Skeletal muscle cell (primary cell): ENCODE measurements at places on chromosomes 7 and 10.

DNA sequence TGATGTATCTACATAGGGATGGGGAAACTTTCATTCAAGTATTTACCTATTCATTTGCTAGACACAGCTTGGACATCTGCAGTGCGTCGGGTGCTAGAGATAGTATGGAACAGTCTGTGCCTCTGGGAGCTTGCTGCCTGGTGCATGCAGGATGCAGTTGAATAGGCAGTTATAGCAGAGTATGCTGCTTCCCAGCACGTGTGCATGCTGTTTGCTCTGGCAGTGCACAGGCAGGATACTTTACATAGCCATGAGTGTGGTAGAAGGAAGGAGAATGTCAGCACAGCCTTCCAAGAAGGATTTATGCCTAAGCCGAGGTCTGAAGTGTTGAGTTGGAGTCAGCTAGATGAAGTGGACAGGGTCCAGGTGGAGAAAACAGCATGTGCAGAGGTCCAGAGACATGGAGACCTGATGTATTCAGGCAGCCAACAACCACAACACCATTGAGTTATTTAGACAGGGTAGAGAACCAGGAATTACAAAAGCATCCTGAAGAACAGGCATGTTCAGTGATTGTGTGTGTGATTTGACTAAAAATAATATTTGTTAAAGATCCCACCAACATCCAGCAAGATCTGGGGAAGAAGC is 8.1 kb downstream of the MAP3K8 start:
- DNase-seq: no peak

GRCh38 chr7:157210682-157211081 is 72.0 kb downstream of the UBE3C start:
- DNase-seq: no peak

GRCh38 chr10:102691285-102692066 is 22.7 kb downstream of the ARL3 start:
- DNase-seq: no peak

DNA sequence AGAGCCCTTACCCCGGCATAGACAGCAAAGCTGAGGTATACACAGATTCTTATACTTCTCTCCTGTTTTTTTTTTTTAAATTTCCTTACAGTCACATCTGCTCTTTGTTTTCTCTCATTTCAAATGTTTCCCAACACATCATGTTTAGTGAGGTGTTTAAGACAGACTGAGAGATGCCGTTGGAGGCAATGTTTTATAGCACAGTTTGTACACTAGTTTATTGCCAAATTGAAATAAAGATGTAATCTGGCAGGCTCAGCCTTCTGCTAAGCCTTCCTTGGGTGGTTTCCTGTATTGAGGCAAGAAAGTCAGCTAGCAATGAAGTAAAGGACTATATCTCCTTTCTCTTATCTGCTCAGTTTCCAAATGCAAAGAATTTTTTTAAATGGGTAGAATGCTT is 393.4 kb downstream of the SORCS1 start:
- no peak for DNase-seq

GRCh38 chr7:3259711-3260400 is 41.2 kb upstream of the SDK1 start:
- no peak for DNase-seq

DNA sequence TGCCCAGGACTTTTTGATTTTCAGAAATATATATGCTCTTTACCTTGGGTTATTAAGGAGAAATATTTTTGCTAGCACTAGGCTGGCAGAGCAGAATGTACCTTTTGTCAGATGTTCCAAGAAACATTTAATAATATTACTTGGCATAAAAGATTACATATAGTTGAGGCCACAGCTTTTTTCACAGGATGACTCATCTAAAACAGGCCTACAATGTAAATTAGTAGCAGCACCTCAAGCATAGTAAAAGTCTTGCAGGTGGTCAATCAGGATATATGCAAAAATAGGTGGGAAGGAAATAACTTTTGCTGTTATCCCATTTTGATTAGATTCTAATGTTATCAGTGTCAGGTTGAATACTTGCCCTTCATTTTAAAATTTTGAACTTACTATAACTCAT is 14.9 kb upstream of the ITGB1 start:
- no peak for DNase-seq

DNA sequence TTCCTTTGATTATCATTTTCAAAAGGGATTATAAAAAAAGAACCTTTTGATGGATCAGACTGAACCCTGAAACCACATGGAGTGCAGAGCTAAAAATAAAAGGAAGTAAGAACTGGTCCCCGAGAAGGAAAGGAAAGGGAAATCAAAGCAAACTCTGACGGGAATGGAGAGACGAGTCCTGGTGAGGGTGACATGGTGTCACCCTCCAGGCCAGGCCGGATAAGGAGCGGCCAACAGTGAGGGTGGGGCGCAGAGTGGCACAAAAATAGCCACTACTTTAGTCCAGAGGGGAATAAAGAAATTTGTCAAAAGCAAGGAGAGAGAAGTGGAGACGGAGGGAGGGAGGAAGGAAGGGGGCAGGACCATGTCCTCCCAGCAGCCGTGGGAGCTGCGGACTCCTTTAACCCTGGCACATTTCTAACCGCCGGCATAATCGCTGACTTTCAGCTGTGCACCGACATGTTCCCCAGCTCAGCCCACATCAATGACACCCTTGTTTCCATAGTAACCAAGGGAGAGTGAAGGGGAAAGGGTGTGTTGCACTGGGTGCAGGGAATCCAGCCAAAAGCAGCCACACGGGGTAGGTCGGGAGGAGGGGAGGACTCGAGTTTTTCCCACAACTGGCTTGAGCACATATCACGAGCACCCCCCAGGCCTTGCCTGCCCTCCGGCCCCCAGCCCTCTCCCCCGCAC is 29.7 kb downstream of the TRIM8 start:
- peak; percentile 61 for DNase-seq

DNA sequence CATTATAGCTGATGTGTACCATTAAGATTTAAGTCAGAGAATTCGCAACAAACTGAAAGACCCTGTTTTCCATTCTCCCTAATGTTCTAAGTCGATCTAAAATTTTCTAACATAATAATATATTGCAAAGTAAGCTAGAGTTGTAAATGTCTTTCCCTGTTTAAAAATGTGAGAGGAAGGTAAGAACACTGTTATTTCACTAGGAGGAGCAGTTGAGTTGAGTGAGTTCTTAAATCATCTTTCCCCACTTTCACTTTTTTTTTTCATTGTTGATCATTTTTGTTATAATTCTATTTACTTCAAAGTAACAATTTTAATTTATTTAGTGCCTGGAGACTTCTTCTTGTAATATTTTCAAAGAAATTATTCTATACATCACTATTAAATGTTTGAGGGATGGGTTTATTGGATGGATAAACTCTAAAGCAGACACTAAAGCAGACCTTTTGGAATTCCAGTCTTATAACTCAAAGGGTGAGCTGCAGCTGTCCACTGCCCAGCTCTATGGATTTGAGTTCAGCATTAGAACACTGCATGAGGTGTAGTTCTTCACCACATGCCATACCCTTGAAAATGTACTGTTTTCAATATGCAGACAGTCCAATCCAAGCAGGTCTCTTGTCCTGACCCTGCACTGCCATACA is 181.3 kb upstream of the FZD1 start:
- no peak for DNase-seq

GRCh38 chr7:147497246-147497645 is 1093.3 kb upstream of the C7orf33 start:
- no peak for DNase-seq

- DNase-seq: no peak
Observed at GRCh38 chr10:972763-973162, 15.5 kb upstream of the GTPBP4 start.

GRCh38 chr10:107498983-107499382 is 334.5 kb upstream of the SORCS1 start:
- DNase-seq: no peak

DNA sequence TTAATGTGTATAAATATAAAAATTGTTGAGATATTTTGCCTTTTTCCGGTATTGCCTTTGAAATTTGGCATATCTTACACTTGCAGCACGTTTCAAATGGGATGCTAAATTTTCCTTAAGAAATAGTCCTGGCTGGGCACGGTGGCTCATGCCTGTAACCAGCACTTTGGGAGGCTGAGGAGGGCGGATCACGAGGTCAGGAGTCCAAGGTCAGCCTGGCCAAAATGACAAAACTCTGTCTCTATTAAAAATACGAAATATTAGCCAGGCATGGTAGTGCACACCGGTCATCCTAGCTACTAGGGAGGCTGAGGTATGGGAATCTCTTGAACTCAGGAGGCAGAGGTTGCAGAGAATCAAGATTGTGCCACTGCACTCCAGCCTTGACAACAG is 220.2 kb downstream of the PTEN start:
- no peak for DNase-seq

GRCh38 chr7:130922206-130923112 is 188.5 kb upstream of the KLF14 start:
- no peak for DNase-seq

GRCh38 chr7:26583094-26583648 is 281.2 kb downstream of the SKAP2 start:
- DNase-seq: no peak

GRCh38 chr7:1602386-1602785 is 32.6 kb upstream of the PSMG3 start:
- no peak for DNase-seq

DNA sequence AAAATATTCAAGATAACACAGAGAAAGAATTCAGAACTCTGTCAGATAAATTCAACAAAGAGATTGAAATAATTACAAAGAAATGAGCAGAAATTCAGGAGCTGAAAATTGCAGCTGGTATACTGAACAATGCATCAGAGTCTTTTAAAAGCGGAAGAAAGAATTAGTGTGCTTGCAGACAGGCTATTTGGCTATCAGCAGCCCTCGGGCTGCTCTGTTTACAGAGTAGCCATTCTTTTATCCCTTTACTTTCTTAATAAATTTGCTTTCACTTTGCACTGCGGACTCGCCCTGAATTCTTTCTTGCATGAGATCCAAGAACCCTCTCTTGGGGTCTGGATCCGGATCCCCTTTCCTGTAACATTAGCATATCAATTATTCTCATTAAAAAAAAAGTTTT is 1040.0 kb downstream of the SORCS3 start:
- DNase-seq: no peak
